ENCODE measurements at places on chromosomes 5 and 9.
A peak's percentile ranks its signal among the peaks of the same experiment; 100 is the strongest.

- no peak for DNase-seq
These were observed 681 bp upstream of the LHFPL2 start for GRCh38 chr5:78649211-78649695.

GRCh38 chr5:31350395-31350794 is 156.9 kb downstream of the CDH6 start:
- no peak for DNase-seq

DNA sequence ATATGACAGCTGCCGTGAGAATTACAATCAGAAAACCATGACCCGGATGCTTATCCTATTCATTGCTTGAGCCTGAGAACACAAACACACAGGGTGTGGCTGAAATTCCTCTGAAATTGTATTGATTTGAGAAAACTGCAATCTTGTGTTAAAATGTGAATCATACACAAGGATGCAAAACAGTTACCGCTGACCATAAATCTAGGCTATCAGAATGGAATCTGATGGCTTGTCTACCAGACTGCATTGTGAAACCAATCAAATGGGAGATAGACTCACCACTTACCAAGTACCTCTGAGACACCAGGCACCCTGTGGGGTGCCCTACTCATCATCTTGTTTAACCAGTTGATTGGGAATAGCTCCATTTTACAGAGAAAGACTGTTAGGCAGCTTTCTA is 188.7 kb upstream of the MSX2 start:
- DNase-seq: no peak

- no peak for DNase-seq
These were observed 16.2 kb downstream of the GPR21 start for GRCh38 chr9:123049589-123050222.

- DNase-seq: no peak
These were observed 9.4 kb downstream of the MYOZ3 start for GRCh38 chr5:150670275-150670947.

DNA sequence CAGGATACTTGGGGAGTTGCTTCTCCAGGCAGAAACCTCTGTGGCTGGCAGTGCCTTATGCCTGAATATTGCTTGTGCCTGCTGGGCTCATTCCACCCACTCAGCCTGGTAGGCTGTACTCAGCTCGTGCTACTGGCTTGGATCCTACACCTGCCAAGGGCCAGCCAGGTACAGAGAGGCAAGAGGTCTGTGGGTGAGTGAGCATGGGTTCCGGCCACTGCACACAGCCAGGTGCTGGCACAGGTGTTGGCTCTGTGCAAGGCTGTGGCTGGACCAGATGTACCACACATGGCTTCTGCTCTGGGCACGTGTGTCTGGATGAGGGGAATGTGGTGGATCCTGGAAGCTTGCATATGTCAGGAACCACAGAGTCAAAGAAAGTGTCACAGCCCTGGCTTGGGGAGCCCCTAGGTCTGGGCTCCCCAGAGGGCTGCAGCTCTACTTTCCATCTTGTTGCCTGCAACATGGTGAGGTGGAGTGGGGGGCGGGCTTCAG is 76.7 kb upstream of the C6 start:
- DNase-seq: no peak

- no peak for DNase-seq
These were observed 319.0 kb upstream of the NUDT12 start for GRCh38 chr5:103881560-103881959.

- DNase-seq: no peak
These were observed 146.5 kb downstream of the COMMD10 start for GRCh38 chr5:116231288-116231687.

GRCh38 chr9:135343837-135344522 is 135.6 kb upstream of the PPP1R26 start:
- peak; percentile 25 for DNase-seq

- no peak for DNase-seq
These were observed 328.3 kb downstream of the GLIS3 start for GRCh38 chr9:3971391-3972082.

- no peak for DNase-seq
These were observed 91.6 kb downstream of the NFIB start for GRCh38 chr9:14222149-14222835.

GRCh38 chr5:38468202-38468673 is 88.2 kb downstream of the LIFR start:
- DNase-seq: no peak

- DNase-seq: no peak
These were observed 566.0 kb downstream of the CAAP1 start for GRCh38 chr9:26326563-26326962.

DNA sequence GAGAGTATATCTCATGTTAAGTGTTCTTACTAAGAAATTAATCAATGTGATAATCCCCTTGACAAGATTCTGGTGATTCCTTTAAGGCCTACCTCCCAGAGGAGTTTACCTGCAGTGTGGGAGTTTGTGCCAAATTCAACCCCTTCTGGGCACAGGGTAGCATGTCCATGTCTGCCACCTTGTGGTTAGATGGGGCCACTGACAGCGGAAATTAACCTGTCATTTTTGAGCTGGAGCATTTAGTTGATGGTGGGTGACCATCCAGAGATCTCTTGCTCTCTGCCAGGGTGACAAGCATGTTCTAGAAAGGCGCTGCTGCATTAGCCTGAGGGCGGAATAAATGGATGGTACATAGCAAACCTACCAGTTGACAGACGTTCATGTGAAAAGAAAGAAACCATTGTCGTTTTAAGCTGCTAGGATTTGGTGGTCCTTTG is 132.2 kb downstream of the FBXO4 start:
- peak; percentile 44 for DNase-seq

DNA sequence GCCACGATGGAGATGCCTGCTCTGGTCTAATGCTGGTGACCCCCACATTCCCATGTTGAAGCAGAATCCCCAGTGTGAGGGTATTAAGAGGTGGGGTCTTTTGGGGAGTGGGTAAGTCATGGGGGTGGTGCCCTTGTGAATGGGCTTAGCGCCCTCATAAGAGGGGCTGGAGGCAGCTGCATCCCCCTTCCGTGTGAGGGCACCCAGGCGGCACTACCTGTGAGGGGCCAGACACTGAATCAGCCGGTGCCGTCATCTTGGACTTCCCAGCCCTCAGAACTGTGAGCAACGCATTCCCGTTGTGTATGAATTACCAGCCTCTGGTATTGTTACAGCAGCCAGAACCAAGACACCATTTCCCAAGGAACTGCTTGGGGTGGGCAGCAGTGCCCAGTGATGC is 27.0 kb upstream of the RNF130 start:
- DNase-seq: no peak

Data from activated CD4-positive, alpha-beta T cell treated with anti-CD3 and anti-CD28 coated beads, Interleukin-2, amount 50 U/mL, for 4 hours (primary cell).